Stimulated activated CD8-positive, alpha-beta memory T cell treated with anti-CD3 and anti-CD28 coated beads, Interleukin-7, amount 100 ng/mL, for 1 hour (primary cell): ENCODE measurements at places on chromosomes 2 and 18.

DNA sequence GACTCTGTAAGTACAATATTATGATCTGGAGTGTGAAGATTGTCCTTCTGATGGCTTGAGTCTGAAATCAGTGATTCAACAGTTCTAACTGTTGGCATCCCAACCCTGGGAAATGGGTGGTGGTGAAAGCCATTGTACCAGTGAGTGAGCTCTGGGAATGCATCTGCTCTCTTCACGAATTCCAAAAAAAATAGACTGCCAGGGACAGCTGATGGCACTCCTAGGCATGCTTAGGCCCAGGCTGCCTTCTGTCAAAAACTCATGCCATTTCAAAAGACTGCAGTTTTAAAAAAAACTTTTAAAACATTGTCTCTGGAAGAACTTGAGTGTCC is 20.3 kb downstream of the OXER1 start:
- no peak for DNase-seq

DNA sequence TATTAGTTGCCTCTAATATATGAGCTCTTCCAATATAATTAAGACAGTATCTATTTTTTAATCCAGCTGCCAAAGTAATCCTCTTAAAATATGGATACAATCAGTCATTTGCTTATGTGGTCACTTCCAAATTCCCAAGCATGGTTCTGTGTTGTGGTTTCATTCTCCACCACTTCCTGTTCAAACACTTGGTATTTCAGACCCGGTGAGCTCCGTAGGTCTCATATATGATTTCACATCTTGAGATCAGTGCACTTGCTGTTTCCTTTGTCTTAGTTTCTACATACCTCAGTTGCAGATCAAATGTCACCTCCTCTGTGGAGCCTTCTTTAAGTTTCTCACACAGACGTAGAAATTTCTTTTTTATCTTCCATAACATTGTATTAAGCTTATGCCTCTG is 254.2 kb downstream of the KCNS3 start:
- no peak for DNase-seq

- DNase-seq = peak; percentile 46
Observed at GRCh38 chr2:29114946-29115609, at the start of gene CLIP4. TSS of gene CLIP4 (plus strand) at chr2:29115415. CDS start at chr2:29121389, 5,974 bp downstream.

- DNase-seq = no peak
Observed at GRCh38 chr18:73749304-73749703, 398.3 kb downstream of the FBXO15 start.

DNA sequence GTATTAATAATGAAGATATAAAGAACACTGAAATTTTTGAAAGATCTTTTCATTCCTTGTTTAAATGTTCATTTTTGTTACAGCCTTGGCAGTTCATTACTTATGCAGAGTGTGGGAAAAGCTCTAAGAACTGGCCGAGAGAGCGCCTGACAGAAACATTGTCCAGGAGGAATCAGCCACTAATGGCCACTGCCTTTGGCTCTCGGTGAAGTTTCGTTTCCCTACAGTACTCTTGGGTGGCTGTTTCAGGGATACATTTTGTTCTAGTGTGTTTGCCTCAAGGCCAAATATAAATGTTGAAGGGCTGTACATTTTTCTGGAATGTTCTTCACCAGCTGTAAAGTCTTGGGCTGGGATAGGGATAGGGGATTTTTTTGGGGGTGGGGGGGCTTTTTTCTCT is 10.7 kb downstream of the SPTBN1 start:
- DNase-seq = no peak

DNA sequence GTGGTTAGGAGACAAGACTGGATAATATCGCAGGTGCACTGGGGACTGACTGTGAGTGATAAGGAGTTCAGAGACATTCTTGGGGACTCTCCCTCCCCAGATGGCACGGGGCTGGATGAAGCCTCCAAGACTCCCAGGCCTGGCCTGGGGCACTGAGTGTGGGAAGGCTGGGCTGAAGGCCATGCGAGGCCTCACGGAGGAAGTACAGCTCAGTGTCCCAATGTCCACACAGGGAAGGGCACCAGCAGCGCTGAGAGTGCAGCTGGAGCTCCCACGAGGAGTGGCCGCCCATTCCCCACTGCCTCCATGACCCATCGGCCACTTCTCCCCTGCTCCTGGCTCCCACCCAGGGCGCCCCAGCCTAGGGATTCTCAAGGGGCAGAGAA is 6.5 kb downstream of the MFSD2B start:
- no peak for DNase-seq
